ENCODE measurements at places on chromosomes 12 and 14. TPM values are rescaled to one million over a fixed set of nuclear protein-coding genes. Genes with fewer than 3 reads are reported as not detected.

Gene RNASE4
- total RNA-seq = 0.92 TPM

Gene SLC25A47
- total RNA-seq = not detected

Gene GPR68
- total RNA-seq = 33.0 TPM

Gene ALDH2
- 0.35 TPM for total RNA-seq

Gene TMTC3
- 6.4 TPM for total RNA-seq

Gene PMEL
- total RNA-seq = not detected

- H3K4me3 ChIP-seq = no peak overlapping the region
- no peak overlapping the region for H3K27ac ChIP-seq
- no peaks in the 10 kb centered on the region for H3K36me3 ChIP-seq
- DNase-seq = no peak
These were observed 89.4 kb downstream of the SUDS3 start for GRCh38 chr12:118465706-118466105.

DNA sequence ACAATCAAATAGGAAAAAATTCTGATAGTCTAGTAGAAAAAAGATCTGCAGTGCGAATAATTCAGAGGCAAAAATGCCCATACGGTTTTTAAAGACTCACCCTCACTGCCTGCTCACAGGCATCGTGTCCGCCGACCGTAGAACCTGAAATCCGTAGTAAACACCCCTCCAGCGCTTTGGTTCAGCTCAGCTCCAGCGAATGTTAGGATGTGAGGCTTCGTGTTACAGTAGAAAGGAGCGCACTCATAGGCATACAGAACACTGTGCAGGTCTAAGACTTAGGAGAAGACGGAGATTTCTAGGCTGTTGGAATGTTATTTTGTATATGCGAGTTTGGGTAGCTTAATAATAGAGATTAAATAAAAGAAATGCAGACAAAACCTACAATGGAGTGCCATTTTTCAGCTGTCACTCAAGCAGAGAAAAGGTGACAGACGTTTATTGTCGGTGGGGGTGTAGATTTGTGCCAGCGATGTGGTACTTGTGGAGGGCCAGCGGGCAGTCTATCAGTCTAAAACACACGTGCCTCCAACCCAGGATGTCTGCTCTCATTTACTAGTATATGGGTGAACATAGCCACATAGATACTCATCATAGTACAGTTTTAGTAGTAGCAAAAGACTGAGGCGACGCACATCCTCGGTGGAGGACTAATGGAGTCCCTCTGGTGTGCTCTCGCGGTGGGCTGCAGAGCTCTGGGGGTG lies 25.7 kb downstream of the SFSWAP start:
- DNase-seq = no peak
- no peak overlapping the region for H3K27ac ChIP-seq
- H3K4me1 ChIP-seq = no peaks in the 10 kb centered on the region
- H3K27me3 ChIP-seq = no peaks in the 10 kb centered on the region
- H3K36me3 ChIP-seq = peaks cover 38% of the 10 kb centered on the region

DNA sequence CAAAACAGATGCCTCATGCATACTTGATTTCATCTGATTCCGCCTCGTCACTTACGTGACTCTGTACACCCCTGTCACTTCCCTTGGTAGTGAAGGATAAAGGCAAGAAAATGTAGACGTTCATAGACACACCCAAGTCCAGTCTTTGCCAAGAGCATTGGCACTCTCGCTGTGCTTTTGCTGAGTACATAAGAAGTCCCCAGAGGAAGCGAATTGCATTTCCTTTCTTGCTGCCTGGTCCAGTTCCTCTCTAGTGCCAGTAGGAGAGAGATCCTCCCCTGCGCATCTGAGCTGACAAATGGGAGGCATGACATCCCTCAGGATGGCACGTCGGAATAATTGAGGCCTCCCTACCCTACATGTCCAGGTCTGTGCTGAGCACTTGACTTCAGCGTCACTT lies 21.3 kb upstream of the RIN3 start:
- H3K36me3 ChIP-seq = no peaks in the 10 kb centered on the region
- H3K4me1 ChIP-seq = no peaks in the 10 kb centered on the region
- no peak overlapping the region for H3K4me3 ChIP-seq
- no peak for DNase-seq
- H3K27me3 ChIP-seq = peaks cover under 1% of the 10 kb centered on the region
- no peak overlapping the region for H3K27ac ChIP-seq

GRCh38 chr14:21075719-21076437 lies 5.8 kb downstream of the ARHGEF40 start:
- peaks cover 30% of the 10 kb centered on the region for H3K27me3 ChIP-seq
- peaks cover 13% of the 10 kb centered on the region for H3K4me1 ChIP-seq
- no peak for DNase-seq
